GM12891 (cell line): ENCODE measurements at places on chromosomes 4 and X.

DNA sequence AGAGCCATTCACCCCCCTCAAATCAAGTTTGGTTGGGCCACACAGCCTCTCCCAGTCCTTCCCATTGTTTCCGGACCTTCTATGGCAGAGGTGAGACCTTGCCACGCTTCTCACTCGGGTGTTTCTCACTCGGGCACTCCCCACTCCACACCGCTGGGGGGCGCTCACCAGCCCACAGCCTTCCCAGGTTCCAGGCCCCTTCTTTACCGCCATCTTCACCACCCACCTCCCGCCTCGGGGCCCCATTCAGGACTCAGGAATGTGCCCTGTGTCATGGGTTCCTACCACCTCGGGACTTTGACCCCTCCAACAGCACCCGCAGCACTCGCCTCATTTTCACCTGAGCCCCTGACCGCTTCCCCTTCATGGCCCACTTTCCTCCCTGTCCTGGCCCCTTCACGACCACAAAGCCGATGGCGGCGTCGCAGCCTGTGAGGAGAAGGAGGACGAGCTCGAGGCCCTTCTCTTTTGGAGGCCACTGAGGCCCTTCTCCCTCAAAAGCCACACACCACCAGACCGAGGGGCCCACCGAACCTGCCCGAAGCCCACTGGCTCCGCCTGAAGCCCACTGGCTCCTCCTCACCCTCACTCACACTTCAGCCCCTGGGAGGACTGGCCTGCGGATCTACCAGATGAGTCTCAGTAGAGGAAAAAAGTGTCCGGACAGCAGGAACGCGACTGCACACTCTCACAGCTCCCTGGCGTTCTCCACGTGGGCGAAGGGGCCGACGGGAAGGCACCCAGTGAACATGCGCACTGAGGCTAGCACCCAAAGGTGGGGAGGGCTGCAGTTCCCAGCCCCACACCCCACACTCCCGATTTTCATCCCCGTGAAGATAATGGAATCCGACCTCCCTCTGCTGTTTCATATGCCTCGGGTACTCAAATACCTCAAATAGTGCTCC is at the start of gene PAGE1:
Gene PAGE1 (minus strand): TSS at position 709 of the 905 bp plus-strand sequence. CDS start 1,214 bp downstream, outside the sequence.
- DNase-seq = no peak

- no peak for DNase-seq
Measured at GRCh38 chr4:71251261-71251660, 87.6 kb upstream of the SLC4A4 start.

GRCh38 chr4:6497796-6498195 is 25.4 kb upstream of the PPP2R2C start:
- no peak for DNase-seq

- no peak for DNase-seq
Measured at GRCh38 chr4:173852775-173853174, 322.7 kb upstream of the HAND2 start.

DNA sequence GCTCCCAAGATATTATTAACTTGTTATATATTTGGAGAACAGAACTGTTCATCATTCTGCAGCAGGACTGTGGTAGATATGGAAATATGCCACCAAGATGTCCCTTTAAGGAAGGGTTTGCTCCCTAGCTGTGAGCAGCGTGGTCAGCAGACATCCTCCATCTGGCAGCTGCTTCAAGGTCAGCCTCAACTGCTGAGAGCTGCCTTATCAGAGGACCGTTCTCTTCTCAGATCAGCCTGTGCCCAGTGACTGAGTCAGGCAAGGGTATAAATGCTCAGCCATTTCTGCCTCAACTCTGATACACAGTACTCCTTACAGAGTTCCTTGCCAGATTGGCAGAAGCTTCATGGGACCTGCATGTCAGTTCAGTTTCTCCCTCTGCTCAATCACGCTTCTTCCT is 63.4 kb upstream of the MAGEB2 start:
- no peak for DNase-seq

GRCh38 chr4:121714548-121714947 is 17.8 kb upstream of the ANXA5 start:
- DNase-seq = no peak

GRCh38 chr4:189185810-189186432 is 754.8 kb upstream of the FRG1 start:
- DNase-seq = no peak

- DNase-seq = no peak
Measured at GRCh38 chrX:39705290-39705689, 392.5 kb downstream of the BCOR start.

DNA sequence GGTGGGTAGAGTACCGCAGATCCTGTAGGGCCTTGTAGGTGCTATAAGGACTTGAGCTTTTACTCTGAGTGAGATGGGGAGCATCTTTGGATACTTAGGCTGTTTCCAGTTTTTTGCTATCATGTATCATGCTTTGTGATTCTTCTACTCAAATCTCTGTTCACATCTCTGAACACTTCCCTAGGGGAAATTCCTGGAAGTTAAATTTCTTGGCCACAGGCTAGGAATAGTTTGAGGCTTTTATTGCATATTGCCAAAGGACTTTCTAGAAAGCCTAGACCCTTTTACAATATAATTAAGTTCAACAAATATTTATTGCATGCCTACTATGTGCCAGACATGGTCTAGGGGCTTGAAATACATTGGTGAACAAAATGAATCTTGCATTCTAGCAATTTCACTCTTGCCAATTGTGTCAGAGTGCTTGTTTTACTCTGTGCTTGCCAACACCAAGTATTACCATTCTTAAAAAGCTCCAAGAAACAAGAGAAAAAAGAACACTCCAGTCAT is 4.1 kb upstream of the PGRMC1 start:
- DNase-seq = no peak

DNA sequence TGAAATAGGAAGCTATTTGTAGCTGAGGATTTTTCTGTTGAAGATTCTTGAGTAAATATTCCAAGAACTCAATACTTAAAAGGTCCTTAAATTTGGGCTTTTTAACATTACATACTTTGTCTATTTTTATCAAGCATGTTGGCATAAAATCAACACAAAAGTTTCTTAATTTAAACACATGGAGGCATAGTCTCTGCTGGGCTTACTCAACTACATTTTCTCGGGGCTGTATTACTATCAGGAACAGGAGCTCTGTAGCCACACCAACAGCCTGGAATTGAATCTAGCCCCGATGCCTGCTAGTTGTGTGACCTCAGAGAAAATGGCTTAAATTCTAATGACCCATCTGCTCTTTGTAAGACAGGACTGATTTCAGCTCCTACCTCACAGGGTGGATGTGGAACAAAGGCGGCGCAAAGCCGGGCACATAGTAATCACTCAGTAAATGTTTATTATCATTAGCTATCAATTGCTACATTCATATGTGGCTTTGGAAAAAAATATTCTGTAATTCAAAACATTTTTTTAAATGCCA is 207.0 kb downstream of the NSUN7 start:
- no peak for DNase-seq

DNA sequence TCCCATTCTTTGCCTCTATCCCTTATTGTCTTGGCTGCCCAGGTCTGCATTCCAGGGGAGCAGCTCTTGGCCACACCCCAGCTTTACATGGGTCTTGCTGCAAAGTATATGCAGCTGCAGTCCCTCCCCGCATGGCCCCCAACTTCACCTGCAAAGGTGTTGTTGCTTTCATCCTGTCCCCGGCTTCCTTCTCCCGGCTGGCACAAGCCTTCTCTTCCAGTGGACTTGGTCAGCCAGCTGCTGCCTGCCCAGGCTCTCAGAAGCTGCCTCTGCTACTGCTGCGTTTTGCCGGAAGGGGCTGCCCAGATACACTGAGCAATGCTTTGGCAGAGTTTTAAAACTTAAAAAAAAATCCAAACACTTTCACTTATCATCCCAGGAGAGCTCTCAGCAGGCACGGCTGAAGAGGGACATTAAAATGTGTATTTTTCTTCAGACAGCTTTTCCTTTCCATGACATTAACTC is 121.2 kb upstream of the PDLIM3 start:
- DNase-seq = no peak

GRCh38 chr4:20447103-20447502 is 195.4 kb downstream of the SLIT2 start:
- DNase-seq = no peak

DNA sequence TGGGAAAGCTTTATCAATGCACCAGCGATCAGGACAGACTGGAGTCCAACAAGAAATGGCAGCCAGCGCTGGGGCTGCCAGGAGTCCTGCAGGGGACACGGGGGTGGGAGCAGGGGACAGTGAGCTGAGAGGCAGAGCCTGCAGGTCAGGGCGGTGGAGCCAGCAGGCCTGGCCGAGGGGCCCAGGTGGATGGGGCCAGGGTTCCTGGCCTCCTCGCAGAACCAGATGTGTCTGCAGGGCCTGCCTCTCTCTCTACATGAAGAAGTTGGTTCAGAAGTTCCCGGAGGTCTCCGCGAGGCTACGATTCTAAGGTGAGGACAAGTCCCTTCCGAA is 63.6 kb downstream of the CPZ start:
- no peak for DNase-seq

- no peak for DNase-seq
Measured at GRCh38 chr4:8128100-8128856, 30.3 kb downstream of the ABLIM2 start.

- DNase-seq = no peak
Measured at GRCh38 chr4:152605641-152606335, 69.9 kb upstream of the FBXW7 start.

DNA sequence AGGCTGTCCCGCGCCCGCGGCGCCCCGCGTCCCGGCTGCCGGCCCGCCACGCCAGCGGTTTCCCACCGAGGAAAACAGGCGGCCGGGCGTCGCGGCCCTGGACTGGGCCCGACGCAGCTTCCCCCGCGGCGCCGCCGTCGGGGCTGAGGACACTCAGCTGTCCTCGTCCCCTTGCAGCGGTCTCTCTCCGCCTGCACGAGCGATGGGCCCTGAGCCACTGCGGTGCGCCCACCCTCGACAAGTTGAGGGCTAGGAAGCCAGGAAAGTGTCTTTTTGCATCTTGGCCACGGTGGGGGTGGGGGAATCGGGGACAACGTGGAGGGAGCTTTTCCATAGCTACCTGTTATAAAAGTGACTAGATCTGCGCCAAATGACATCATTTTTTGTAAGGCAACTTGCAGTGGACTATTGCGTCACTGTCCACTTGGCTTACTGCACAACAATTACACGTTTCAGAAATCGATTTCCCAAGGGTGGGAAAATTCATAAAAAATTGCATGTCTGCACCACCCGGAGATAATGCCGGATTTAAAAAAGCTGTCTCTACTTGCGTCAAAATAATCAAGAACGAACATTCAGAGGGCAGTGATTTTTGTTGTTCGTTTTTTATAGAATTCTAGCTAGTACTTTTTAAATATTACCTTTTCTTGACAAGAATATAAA is 1.1 kb downstream of the KLHL15 start:
- DNase-seq = no peak

- DNase-seq = no peak
Measured at GRCh38 chr4:151670843-151671242, 90.0 kb downstream of the GATB start.

- no peak for DNase-seq
Measured at GRCh38 chr4:8759987-8760386, 111.7 kb downstream of the HMX1 start.

GRCh38 chr4:39235696-39236095 is 53.4 kb downstream of the WDR19 start:
- no peak for DNase-seq

DNA sequence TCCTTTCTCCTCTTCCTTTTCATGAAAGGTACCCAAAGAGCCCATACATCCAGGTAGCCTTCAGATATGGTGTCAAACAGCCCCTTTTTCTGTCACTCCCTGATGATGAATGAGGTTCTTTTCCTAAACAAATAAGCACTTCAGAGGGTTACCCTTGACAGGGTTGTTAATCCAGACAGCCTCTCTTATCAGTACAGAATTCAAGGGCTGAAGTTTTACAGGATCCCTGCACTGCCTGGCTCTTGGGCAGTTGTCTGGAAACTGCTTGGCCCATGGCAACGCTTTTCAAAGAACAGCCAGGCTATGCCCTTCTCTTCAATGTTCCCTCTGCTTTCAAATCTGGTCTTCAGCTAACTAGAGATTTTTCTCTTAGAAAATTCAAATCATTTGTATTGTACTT is 352.6 kb upstream of the FAM241A start:
- no peak for DNase-seq

GRCh38 chrX:72120837-72121236 is 10.9 kb downstream of the RTL5 start:
- no peak for DNase-seq

- DNase-seq = no peak
Measured at GRCh38 chr4:142034101-142034500, 397.7 kb downstream of the IL15 start.

GRCh38 chrX:48466696-48467095 is 3.4 kb downstream of the SLC38A5 start:
- DNase-seq = no peak

DNA sequence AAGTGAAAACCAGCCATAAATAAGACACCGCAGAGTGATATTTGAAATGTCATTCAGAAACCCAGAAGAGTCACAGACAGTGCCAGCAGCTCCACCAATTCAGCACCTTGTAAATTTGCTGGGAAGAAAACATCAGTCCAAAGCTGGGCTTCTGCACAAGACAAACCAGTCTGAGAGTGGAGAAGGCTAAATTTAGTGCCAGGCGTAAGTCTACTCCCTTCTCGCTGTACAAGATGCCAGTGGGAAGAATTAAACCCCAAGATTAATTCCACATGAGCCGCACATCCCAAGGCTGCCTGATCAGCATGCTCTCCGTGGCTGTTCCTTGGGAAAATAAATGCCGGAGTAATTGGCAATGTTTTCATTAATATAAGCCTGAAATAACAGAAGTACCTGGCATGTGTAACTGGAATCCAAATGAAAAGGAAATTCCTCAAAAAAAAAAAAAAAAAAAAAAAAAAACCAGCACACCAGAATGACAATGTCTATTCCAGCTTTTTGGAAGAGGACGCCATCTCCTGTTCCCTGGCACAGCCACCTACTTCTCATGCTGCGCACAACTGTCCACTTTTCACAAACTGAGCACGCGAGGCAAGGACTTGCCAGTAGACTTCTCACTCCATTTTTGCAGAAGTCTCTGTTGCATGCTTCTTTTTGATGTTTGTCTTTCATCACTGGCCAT is 95.5 kb downstream of the NSUN7 start:
- DNase-seq = no peak

GRCh38 chr4:165458471-165458870 is 79.7 kb downstream of the CPE start:
- DNase-seq = no peak

GRCh38 chrX:107823456-107823855 is 2.2 kb upstream of the MID2 start:
- no peak for DNase-seq

DNA sequence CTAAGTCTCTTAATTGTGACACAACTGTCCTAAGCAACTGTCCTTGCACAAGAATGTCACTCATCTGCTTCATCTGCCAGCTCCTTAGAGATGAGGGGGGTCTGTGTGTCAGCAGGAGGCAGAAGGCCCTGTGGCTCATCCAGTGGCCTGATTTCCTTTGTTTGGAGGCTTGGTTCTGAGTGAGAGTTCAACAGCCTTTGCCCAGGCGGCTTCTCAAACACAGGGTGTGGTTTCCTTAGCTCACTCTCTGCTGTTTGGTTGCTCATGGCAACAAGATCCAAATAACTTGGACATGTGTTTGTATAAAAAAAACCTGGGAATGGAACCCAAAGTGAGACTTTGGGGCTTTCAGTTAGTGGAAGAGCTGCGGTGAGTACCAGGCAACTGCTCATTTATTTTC is 46.6 kb downstream of the MAP7D3 start:
- DNase-seq = no peak
